NCI-H510A (cell line): ENCODE measurements at places on chromosomes 11 and 22.

- no peak for DNase-seq
These were observed 17.0 kb downstream of the CD3E start for GRCh38 chr11:118321386-118322082.

GRCh38 chr11:90630176-90630575 lies 407.3 kb upstream of the CHORDC1 start:
- DNase-seq = no peak

- no peak for DNase-seq
These were observed 48.1 kb upstream of the TOP3B start for GRCh38 chr22:22030493-22031182.

GRCh38 chr11:576811-577610 lies 741 bp downstream of the PHRF1 start:
- DNase-seq = no peak

DNA sequence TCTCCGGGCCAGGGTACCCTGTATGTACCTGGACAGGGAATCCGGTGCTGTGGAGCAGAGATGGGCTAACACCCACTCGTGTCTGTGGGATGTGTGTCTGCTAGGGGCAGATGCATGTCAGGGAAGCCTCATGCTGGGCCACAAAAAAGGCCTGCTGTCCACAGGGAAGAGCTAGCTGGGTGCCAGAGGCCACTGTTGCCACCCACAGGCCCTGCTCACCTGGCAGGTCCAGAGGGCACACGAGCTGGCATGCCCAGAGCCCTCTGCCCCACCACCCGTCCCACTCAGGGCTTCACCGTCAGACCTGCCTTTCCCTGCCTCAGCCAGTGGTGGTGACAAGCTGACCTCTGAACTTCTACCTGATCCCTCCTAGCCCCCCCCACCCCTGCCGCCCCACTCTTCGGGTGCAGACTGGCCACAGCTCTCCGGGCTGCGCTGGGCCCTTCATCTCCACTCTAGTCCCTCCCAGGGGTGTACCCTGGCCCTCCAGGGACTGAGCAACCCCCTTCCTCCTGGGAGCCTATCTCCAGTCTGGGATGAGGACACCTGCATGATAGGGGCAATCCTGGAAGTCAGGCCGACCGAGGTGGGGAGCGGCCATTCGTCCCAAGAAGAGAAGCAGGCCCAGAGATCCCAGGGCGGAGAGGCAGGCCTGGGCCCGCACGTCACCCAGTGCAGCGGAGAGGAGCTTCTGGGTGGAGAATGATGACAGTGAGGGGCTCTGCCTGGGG lies 1.4 kb downstream of the SLC25A22 start:
- DNase-seq = no peak

GRCh38 chr11:130178441-130179339 lies 19.1 kb downstream of the ST14 start:
- peak; percentile 40 for DNase-seq

- no peak for DNase-seq
These were observed 262.8 kb downstream of the BRD1 start for GRCh38 chr22:49564666-49565515.

DNA sequence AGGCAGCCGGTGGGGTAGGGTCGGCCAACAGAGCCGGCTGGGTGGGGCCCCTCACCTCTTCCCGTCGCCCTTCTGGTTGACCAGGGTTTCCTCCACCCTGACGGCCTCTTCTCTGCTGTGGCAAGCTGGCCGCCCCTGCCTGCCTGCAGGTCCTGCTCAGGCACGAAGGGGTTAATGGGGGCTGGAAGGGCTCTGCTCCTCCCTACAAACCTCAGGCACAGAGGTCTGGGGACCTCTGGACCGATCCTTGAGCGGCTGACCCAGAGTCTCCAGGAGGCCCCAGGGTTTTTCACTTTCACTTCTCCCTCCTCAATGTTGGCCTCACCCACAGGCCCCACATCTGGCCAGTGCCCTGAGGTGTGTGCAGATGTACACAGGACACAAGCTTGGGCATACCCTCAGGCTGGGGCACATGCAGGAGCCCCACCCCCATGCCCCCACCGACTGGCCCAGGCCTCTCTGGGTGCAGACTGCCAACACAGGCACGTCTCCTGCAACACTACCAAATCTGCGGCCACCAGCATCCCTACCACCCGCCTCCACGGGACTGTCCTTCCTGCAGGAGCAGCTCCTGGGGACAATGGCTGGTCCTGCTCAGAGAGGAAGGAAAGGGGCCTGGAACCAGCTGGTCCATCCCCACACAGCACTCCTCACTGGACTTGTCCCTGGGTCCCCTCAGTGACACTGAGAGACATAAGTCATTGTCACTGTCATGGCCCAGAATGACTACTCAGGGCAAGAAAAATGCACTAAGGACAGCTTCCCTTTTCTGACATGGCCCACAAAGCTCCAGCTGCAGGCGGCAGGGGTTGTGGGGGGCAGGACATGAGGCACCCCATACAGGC lies 3.2 kb upstream of the TBX1 start:
- no peak for DNase-seq
